ENCODE measurements at places on chromosomes 12 and 14.

- no peak for DNase-seq
These were observed 723 bp upstream of the LRP10 start for GRCh38 chr14:22870811-22871223.

DNA sequence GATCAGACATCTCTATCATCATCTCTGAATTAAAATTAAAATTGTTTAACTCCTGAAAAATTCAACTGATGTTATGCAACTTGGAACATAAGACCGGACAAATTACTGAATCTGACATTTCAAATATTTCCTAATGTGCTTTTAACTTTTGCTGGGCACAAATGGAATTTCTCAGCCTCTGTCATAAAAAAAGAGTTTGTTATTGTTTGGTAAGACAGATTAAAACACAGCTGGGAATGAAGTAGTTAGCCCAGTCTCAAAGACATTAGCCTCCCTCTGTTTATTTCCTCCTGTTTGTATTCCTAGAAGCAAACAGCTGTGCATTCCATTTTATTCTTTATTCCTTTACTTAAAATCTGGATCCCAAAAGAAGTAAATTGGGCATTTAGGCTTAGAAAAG lies 29.4 kb downstream of the PLEKHA5 start:
- DNase-seq: no peak

DNA sequence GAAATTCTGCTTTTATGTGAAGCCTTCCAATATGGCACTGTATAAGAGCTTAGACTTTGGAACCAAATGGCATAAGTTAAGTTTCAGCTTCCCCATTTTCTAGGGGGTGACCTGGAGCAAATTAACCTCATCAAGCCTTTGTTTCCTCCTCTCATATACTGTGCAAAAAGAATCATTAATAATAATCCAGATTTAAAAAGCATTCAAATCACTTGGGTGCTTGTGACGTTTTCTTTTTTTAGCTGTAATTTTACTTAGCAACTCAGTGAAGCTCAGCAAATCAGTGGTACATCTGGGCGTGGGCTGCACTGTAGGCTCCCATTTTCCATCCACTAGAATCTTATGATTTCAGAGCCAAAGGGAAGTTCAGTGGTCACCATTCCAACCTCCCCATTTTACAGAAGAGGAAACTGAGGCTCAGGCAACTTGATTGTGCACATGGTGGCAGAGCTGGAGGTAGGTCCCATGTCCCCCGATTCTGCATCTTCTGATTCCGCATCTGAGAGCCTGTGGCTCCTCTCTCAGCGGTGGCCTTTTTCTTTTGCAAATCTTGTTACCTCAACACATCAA lies 131.2 kb downstream of the SNAPC1 start:
- no peak for DNase-seq

GRCh38 chr12:107525063-107525718 lies 160.4 kb upstream of the PWP1 start:
- DNase-seq: no peak

DNA sequence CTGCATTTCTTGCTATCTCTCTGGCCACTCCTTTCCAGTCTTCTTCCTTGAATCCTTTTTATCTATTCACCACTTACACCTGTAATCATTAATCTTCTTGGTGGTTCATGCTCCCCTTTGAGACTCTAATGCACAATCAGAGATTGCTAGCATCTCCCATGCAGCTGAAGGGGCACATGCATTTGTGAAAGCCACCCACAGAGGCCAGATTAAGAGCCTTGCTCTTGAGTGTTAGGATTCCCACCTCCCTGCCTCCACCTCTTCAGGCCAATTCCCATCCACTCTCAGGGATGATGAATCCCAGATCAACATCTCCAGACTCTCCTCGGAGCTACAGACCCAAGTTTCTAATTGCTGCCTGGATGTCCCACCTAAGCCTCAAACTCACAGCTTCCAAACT lies 19.4 kb upstream of the KRT18 start:
- DNase-seq: no peak

DNA sequence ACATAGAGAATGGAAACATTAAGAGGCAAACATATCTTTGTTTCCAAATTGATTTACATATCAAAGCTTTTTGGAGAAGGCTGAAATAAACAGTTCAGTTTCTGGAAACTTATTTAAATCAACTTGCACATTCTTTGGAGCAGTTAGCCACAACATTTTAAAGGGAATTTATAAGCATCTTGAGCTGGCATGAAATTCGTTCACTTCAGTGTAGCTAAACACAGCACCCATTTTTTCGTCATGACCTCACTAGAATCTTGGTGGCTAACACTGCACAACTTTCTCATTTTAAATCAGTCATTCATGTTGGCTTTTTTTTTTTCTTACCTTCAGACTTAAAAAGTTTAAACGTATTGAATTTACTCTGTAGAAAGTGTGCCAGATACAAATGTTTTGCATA lies 1139.9 kb upstream of the FLRT2 start:
- no peak for DNase-seq

- no peak for DNase-seq
These were observed 837.2 kb upstream of the FBXO33 start for GRCh38 chr14:40269436-40269835.

GRCh38 chr12:102426599-102427542 lies 53.5 kb downstream of the IGF1 start:
- no peak for DNase-seq

- DNase-seq: no peak
These were observed 6.7 kb upstream of the FZD10 start for GRCh38 chr12:130155416-130156073.

- DNase-seq: no peak
These were observed 372.4 kb upstream of the OR4E1 start for GRCh38 chr14:22046063-22046462.

GRCh38 chr14:70706177-70706576 lies 64.5 kb downstream of the TTC9 start:
- no peak for DNase-seq

DNA sequence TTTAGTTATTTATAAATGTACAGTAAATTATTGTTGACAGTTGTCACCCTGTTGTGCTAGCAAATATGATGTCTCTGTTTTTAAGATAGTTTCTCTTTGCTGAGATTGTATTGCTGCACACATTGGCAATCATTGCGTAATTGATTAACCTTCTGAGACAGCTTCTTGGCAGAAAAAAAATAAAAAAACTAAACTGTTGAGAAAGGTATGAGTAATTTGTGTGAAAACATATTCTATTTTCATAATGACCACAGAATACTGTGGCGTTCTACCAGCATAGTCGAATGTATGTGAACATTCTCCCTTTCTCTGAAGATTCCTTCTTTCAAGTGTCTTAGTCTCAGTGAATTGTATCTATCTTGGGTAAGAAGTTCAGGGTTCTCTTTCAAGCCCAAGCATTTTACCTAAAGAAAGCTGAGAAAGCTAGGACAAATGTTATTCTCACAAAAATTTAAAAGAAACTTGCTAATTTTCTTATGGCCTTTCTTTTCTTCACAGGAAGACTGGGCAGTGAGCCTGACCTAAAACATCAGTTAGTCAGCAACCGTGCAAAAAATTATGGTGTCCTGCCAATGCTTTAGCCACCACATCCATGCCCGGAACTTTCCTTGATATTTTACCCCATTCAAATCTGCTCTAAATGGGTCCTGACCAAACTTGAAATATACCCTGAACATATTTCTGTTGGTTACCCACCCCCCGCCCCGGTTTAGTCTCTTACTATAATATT lies 69.0 kb upstream of the REP15 start:
- DNase-seq: no peak

GRCh38 chr12:8018666-8019581 lies 13.6 kb upstream of the FOXJ2 start:
- no peak for DNase-seq

DNA sequence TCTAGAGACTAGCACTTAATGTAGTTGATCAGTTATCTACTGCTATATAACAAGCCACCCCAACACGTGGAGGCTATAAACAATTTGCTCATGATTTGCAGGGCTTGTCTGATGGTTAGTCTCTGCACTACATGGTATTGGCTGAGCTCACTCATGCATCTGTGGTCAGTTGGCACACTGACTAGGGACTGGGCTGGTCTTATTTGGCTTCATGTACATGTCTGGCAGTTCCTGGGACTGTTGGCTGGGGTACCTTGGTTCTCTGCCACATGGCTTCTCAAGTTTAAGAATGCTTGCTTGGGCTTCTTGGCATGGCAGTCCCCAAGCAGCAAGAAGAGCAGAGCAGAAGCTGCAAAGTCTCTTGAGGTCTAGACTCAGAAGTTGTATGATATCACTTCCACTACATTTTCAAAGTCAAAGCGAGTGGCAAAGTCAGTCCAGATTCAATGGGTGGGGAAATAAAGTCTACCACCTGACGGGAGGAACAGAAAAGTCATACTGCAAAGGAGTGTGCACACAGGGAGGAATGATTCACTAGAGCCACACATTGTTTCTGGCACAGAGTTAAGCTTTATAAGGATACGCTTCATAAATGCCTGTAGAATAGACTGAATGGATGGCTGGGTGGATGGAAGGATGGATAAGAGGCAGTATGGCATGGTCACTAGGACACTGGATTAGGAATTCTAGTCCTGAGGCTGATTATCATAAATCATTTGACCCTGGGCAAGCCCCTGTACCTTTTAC lies 44.8 kb upstream of the PTHLH start:
- no peak for DNase-seq

GRCh38 chr12:20513189-20513588 lies 144.9 kb downstream of the PDE3A start:
- no peak for DNase-seq

- DNase-seq: no peak
These were observed 25.0 kb downstream of the MAX start for GRCh38 chr14:65077318-65077717.

DNA sequence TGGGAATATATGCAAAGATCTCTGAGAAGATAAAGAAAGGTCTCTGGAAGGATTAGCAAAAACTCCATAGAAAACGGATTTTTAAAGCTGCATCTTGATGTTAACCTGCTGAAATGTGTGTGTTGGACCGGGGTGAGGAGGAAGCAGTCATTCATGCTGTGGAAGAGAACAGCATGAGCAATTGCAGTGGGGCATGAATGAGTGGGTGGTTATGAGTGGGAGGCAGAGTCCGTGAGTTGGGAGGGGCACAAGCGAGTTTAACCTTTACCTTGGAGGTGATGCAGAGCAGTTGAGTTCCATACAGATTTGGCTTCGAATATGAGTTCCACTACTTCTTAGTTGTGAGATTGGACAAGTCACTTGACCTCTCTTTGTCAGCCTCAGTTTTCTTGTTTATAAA lies 29.4 kb upstream of the GALNT8 start:
- DNase-seq: no peak

DNA sequence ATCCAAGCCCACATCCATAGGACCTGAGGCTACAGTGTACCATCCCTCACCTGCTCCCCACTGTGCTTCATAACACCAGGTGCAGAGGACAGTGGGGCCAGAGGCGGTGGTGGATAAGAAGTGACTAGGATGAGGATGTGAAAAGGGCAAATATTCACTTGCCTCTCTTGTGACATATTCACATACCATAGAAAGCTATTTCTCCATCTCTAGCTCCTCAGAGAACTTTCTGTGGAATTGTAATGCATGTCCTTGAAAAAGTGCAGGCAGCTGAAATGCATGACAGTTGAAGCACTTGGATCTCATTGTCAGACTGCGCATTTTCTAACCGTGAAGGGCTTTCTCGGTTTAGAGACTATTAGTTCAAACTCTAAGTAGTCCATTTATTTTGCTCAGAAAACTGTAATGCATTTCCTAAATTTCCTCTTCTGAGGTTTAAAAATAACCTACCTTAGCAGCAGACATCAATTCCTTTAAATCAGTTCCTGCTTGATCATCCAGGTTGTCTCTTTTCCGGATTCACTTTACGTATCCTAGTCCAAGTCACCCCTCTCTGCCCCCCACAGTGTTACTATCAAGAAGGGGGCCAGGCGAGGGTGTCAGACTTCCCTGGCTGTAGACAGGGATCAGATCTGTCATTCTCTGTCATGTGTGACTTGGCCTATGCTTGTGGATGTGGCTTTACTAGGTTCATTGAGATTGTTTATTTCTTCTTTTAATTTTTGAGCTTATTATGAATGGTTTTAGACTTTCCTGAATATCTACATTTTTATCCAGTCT lies 984.0 kb upstream of the TMEM132C start:
- no peak for DNase-seq

DNA sequence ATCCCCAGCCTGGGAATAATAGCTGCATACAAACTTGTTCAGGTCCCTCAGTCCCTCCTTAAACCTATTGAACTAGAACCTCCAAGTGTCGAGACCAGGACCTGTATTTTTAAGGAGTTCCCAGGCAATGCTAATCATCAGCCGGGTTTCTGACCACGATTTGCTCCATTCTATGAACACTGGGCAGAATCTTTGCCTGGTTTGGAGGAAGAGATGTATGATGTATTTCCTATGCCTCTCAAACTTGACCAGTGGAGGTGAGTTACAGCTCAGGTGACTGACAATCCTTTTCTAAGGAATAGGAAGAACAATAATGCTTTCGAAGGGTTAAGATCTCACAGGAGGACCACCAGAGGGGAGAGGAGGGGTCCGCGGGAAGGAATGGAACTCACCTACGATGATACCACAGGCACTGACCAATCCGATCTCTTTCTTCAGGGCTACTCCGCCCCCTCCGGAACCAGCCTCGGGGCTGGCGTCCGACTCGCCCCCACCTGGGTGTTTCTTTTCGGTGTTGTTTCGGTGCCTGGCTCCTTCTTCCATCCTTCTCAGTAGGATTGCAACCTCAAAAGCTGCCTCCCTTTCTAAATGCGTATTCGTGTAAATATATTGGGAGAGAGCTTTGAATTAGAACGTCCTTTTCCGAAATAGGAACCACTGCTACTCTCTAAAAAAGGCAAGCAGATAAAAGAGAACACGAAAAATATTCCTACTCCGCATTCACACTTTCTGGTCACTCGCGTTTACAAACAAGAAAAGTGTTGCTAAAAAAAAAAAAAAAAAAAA lies 895 bp downstream of the SLC7A8 start:
- peak; percentile 10 for DNase-seq

- DNase-seq: no peak
These were observed 209.6 kb downstream of the FSCB start for GRCh38 chr14:44297437-44297836.

GRCh38 chr12:80241576-80242273 lies 142.4 kb downstream of the OTOGL start:
- DNase-seq: no peak

- no peak for DNase-seq
These were observed 6.0 kb upstream of the MYF6 start for GRCh38 chr12:80701388-80701787.
